ENCODE measurements at places on chromosomes 16 and 17. TPM values are rescaled to one million over a fixed set of nuclear protein-coding genes. Genes with fewer than 3 reads are reported as not detected.

DNA sequence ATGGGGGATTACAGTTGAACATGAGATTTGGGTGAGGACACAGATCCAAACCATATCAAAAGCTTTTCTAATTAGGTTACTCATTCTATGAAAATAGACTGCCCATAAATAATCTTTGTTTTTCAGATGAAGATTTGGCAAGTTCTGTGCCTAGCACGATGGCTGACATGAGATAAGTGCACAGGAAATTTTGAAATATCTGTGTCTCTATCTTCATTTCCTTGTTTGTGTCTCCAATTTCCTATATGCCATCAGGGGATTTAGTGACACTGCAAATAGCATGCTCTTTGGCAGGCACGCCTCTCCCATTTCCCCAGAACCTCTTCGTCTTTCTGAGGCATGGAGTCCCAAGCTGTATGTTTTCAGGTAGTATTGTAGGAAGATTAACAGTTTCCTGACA, 544.6 kb downstream of the CDH13 start:
- no peak overlapping the region for H3K4me3 ChIP-seq
- no peaks in the 10 kb centered on the region for H3K27me3 ChIP-seq
- H3K4me1 ChIP-seq: no peaks in the 10 kb centered on the region
- no peaks in the 10 kb centered on the region for H3K36me3 ChIP-seq
- DNase-seq: no peak

GRCh38 chr17:45087504-45087975, 26.4 kb downstream of the NMT1 start:
- no peak for DNase-seq
- no peak overlapping the region for H3K4me3 ChIP-seq
- peaks cover 6% of the 10 kb centered on the region for H3K4me1 ChIP-seq
- H3K27me3 ChIP-seq: no peaks in the 10 kb centered on the region
- H3K27ac ChIP-seq: no peak overlapping the region

DNA sequence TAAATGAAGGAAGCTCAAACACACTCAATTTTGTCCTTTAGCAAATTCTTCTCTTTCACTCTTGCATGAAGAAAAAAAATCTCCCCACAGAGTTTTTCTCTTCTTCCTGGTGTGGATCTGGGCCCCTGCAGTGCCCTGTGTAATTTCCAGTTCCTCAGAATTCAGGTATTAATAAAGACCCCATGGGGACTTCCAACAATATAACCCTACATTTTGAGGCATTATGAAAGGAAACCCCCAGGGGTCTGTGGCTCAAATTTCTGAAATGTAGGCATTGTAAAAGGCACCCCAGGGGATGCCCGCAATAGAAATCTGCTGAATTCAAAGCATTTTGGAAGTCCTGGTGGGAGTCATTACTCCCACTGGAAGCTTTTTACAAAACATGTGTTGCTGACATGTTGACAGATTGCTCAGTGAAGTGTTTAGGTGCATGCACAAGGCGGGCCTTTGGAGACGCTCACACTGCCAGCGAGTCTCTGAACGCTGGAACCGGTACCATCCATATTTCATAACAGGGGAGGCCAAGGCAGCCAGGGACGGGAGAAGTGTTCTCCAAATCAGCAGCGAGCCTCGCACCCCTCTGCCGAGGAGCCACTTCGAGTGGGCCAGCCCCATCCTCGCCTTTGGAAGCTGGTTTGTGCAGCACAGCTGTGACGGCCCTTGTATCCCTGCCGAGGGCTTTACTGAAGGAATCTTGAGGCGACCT, 154.0 kb downstream of the ZNF423 start:
- H3K27ac ChIP-seq: no peak overlapping the region
- no peak overlapping the region for H3K4me3 ChIP-seq
- no peaks in the 10 kb centered on the region for H3K36me3 ChIP-seq

Gene PRSS27
- total RNA-seq: 1.2 TPM

Gene TAX1BP3
- total RNA-seq: 141 TPM

DNA sequence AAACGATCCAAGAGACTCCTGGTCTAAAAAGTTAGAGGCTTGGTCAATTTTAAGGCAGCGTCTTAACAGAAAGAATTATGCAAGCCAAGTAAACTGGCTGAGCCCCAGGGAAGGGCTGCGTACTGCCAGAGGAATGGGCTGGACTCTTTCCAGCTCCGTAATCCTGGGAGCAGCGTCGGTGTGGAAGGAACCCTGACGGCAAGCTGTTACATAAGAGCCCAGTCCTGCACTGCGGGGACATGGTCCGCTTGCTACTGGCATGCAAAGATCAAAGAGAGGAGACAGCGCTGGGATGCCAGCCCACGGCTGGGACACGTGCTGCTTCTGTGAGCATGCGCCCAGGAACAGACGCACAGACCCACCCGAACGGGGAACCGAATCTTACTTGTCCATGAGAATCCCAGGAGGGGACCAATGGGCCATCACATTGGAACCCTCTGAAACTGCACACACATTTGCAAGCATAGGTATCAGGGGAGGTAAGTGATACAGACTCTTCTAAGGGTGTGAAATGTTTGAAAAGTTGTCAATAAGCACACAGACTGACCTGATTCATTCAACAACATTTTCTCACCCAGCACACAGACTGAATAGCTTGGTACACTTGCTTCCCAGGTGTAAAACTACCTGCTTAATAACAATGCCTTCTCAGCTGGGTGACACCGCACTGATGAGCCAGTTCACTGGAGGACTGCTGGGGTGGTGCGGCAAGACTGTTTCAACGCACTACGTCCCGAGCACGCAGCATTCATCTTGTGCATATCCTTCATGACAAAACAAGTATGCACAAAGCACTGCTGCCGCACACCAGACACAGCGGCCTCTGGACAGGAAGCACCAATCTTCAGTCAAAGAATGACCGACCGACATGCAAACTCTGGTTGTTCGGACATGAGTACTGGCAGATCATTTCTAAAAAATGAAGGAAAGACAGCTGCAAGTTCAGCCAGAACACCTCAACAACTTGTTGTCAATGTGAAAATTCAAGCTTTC, 94.9 kb downstream of the ANKRD11 start:
- no peaks in the 10 kb centered on the region for H3K27me3 ChIP-seq
- H3K36me3 ChIP-seq: no peaks in the 10 kb centered on the region
- no peak overlapping the region for H3K4me3 ChIP-seq
- DNase-seq: peak; percentile 95

Gene WNT9B
- total RNA-seq: not detected

DNA sequence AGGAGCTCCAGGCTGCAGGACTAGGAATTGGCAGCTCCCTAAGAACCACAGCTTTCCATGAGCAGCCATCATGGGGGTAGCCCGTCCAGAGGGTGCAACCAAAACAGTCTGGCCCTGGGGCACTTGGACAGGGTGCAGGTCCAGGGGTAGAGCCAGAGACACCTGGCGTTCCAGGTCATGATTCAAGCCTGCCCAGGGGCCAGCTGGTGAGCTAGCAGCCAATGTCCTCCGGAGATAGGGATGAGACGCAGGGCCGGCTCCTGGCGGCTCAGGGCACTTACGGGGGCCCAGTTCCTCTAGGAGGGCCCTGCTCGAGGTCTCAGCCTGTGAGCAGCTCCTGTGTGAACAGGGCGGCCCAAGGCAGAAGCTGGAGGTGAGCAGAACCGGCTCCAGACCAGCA, 22.1 kb downstream of the PIEZO1 start:
- H3K4me3 ChIP-seq: no peak overlapping the region
- no peak overlapping the region for H3K27ac ChIP-seq
- H3K27me3 ChIP-seq: no peaks in the 10 kb centered on the region
- peaks cover 16% of the 10 kb centered on the region for H3K4me1 ChIP-seq
- no peaks in the 10 kb centered on the region for H3K36me3 ChIP-seq
